ENCODE measurements at places on chromosomes 13 and 19.

- DNase-seq, result no peak
Measured at GRCh38 chr13:108276060-108276459, 6.5 kb downstream of the TNFSF13B start.

- no peak for DNase-seq
Measured at GRCh38 chr19:493391-494170, 2.7 kb upstream of the MADCAM1 start.

DNA sequence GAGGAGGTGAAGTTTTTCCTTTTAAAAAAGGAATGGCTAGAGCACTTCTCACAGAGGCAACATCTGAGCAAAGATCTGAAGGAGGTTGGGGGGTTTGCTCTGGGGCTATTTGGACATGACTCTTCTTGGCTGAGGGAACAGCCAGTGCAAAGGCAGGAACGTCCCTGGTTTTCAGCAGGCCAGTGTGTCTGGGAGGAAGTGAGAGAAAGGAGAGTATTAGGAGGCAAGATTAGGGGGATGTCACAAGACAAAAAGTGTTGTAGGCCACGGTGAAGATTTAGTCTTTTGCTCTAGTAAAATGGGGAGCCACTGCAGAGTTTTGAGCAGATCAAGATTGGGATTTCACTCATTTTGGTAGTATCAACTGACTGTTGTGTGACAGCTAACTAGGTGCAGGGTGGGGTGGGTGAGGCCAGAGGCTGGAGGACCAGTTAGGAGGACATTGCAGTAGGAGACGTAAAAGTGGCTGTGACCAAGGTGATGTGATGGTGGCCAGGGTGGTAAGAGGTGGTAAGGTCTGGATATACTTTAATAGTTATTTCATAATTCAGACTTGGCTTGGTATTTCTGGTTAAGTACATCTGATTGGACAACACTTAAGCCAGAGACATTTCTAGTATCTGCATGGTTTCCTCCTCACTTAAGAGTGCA lies 40.6 kb downstream of the WDFY2 start:
- DNase-seq, result no peak

DNA sequence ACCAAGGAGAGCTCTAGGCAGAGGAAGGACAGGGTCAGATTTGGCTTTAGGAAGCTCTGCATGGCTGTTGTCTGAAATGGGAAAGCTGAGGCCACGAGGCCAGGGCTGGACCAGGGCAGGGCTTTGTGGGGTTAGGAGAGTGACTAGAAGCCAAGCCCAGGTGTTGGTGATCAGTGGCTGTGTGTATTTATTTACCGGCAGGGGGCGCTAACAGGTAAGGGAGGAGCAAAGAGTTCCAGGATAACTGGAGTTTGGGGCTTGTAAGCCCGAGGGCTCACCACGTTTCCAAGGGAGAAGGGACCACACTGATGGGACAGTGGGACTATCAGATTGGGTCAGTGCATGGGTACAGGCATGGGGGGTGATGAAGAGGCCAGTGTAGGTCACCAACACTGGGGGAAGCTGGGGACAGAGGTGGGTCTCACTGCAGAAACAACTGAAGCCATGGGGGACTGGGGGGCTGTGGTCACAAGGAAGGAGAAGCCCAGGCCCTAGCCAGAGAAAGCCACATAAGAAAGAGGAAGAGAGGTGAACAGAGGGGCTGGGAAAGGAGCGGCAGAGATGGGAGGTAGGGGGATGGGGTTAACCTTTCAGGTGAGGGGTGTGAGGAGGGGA lies 3.9 kb downstream of the TMEM147 start:
- DNase-seq, result peak; percentile 26

DNA sequence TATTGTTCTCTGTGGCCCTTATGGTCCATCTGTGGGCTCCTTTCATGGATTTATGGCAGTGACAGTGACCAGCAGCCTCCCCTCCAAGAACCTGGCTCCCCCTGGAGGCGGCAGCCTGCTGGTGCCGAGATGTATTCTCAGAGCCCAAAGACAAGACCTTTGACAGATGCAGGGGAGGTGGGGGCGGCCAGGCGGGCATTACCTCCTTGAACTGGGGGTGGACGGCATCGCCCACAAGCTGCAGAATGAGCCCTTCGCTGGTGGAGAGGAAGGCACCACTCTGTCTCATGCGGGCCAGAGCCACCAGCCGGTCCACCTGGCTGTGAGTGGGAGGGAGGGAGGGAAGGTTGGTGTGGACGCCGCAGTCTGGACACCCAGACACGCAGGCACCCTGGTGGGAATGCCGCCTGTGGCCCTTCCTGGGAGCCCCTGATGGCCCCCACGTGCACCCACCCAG lies 6.6 kb downstream of the ISOC2 start:
- DNase-seq, result peak; percentile 40

GRCh38 chr19:5141850-5142724 lies 173.2 kb downstream of the KDM4B start:
- no peak for DNase-seq

GRCh38 chr19:34165295-34165738 lies 7.0 kb upstream of the LSM14A start:
- DNase-seq, result no peak

DNA sequence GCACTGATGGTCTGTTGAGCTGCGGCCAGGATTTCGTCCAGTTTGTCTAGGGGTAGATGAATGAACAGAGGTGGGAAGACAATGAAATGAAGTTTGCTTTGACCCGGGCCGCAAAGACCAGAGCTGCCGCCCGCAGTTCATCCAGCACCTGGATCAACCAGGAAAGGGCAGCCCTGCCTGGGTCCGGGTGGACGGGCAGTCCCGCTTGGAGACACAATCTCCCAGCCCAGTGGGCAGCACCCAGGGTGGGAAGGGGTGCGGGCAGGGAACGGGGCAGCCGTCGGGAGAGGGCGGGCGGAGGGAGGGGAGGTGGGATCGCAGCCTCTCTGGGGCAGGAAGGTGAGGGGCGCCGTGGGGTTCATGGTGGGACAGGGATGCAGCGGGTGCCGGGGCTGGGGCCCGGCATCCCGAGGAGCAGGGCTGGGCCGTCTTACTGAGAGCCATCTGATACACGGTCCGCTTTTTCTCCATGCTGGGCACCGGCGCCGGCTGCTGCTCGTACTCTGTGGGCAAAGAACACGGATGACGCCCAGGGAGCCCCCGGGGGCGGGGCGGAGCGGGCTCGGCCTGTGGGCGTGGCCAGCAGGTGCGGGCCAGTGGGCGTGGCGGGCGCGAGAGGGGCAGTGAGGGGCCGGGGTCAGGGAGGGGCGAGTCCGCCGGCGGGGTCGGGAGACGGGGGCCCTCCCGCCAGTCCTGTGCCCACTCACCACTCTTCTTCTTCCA lies 33.1 kb downstream of the SHANK1 start:
- no peak for DNase-seq
